ENCODE measurements at places on chromosomes 2 and 18. TPM values are rescaled to one million over a fixed set of nuclear protein-coding genes. Genes with fewer than 3 reads are reported as not detected.
A peak's percentile ranks its signal among the peaks of the same experiment; 100 is the strongest.

CFAP210 gene
- 5.5 TPM for polyA plus RNA-seq

GRCh38 chr2:234496835-234497593, at the start of gene ARL4C:
TSS of gene ARL4C (minus strand) at chr2:234497081. CDS start at chr2:234496586, 495 bp downstream.
- DNase-seq: peak; percentile 72

- no peak for DNase-seq
These were observed 98.5 kb upstream of the KCTD1 start for GRCh38 chr18:26646901-26647300.

GPAT2 gene
- polyA plus RNA-seq: 2.8 TPM

- DNase-seq: no peak
These were observed 707.8 kb downstream of the DSC3 start for GRCh38 chr18:30334781-30335180.

RIF1 gene
- polyA plus RNA-seq: 47.6 TPM

- DNase-seq: no peak
These were observed 6.3 kb downstream of the KIAA2012 start for GRCh38 chr2:202079310-202079709.

DNA sequence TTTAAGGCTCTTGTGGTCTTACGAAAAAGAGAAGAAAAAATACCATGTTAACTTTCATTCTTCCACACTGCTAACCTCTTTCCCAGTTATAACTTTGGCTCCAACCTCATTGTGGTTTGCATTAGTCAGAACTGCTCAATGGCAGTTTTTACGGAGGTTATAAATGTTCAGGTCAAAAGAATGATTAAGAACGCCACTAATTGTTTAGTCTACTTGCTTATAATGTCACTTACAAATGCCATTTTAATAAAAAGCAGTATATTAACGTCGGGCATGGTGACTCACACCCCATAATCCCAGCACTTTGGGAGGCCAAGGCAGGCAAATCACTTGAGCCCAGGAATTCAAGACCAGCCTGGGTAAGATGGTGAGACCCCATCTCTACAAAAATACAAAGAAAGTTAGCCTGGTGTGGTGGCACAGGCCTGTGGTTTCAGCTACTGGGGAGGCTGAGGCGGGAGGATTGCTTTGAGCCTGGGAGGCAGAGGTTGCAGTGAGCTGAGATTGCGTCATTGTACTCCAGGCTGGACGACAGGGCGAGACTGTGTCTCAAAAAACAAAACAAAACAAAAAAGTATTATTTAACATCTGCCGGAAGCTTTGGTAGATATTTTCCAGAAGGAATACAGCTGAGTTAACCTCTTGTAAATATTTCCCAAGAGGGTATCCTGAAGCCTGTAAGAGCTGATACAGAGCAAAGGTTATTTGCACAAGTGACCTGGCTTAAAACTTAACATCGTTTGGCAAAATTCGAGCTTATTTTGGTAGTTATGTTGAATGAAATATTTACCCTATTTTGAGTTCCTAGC, 5.1 kb downstream of the AGPS start:
- no peak for DNase-seq

DNA sequence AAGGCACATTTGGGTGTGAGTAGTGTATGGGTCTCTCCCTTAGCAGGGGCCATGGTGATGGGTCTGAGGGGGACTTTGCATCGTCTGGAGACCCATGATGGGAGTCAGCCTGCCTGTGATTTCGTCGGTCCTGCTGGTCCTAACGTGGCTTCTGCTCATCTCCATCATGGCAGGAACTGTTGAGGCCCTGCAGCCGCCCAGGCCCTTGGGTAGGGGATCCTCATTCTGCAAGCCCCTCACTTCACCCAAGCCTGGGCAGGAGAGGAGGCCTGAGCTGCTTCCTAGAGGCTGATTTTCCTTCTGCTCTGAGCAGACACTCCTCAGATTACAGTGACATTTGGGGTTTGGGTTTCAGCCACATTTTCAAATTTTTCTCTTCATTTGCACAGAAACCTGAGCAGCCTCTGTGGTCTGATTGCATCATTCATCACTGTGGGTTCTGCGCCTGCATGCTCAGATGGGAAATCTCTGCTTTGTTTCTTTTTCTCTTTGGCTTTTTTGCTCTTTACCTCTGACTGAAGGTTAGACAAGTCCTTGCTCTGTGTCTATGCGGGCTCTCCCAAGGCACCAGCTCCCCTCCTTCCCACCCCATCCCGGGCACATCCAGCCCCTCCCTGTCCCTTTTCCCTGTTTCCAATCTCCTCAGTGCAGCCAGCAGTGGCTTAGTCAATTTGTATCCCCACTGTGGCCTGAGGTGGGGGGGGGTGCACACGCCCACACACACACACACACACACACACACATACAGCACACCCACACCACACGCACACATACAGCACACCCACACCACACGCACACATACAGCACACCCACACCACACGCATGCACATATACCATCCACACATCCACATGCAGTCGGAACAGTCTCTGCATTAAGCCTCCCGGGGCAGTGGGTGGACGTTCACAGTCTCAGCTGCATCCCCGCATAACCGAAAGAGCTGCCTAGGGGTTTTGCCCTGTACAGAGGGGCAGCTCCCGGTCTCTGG, 305.4 kb upstream of the HS6ST1 start:
- DNase-seq: no peak

SKA1 gene
- 7.7 TPM for polyA plus RNA-seq

GRCh38 chr2:146312899-146313298, 1531.9 kb upstream of the ACVR2A start:
- no peak for DNase-seq

DNA sequence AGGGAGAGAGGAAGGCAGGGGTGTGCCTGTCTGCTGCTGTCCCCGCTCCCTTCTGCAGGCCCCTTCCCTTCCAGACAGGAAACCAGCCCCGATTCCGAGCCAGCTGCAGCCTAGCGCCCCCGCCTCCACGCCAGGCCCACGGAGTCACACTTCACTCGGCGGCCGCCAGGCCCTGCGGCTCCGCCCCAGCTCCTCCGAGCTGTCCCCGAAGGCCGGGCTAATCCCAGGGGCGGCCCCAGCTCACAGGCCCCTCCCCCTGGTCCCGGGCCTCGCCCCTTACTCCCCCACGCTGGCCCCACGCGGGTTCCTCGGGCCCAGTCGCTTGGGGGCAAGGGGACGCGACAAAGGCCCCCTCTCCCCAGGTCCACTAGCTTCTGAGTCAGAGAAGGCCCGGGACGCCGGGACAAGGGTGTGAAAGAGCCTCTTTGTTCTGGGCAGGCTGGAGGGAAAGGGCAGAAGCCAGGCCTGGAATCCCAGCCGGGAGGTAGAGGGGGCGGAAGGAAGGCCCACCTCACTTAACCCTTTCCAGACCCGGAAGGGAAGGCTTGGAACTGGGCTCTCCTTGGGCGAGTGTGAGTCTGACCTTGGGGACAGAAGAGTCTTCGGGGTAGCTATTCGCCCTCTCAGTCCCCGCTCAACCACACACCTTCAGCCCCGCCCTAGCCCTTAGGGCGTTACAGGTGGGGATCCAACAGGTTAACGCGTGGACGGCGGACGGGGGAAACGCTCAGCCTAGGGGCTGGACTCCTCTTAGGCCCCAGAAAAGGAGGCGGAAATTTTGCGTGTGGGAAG, 1.2 kb downstream of the RTKN start:
- peak; percentile 92 for DNase-seq

DNA sequence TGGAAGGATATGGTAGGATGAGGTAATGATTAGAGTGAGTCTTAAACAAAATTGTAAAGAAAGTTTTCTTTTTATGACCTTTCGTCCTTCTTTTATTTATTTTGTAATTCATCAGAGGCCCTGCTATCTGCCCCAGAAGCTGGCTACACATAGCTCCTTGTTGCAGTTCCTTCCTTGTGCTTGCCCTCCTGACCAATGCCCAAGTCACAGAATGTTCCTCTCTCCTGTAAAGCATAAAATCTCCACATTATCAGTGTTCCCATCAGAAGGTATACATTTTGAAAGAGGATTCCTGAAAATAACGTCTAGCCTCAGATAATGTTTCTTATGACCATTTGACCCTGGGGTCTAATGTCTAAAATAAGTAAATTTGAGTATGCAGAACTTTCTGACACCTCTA, 78.3 kb downstream of the RND3 start:
- no peak for DNase-seq

DNA sequence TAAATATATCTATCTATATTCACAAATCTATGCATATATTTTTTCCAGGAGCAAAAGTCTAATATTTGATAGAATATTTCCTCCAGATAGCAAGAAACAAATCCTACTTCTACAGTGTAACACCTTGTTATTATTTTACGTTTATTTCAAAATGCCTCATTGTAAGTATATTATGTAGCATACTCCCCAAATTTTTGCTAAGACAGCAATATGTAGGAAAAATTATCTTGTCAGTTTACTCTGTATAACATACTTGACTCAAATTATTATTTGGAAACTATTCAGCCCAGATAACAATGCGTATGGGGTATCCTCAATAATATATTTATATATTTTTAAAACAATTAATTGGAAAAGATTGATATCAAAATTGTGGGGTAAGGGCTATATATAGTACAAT, 313.2 kb downstream of the NR4A2 start:
- no peak for DNase-seq

DYSF gene
- 15.2 TPM for polyA plus RNA-seq

GRCh38 chr2:129801575-129801974, 177.9 kb upstream of the RAB6C start:
- no peak for DNase-seq

DNA sequence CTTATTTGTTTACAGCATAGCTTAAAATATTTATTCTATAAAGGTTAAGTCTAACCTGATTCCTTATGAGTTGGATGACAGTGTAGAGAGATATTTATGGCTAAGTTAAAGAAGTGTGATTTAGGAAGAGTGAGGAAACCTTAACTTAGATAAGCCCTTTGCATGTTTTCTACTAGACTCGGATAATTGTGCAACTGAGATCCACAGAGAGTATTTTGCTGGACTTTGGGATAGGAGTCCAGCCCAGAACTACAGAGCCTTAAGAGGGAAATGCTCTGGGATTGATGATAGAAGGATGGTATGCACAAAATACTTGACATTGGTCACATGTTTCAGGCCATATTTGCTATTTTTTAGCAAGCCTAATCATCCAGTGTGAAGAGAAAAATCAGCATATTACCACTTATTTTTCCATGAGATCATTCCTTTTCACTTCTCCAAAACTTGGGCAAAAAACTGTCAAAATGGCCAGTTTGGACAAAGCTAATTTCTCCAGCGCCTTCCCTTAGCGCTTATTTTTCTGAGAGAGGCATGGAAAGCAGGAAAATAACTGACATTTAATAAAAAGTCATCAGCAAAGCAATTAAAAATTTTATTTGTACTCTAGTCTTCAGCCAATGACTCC, 3.1 kb downstream of the CD28 start:
- no peak for DNase-seq

- no peak for DNase-seq
These were observed 2.5 kb downstream of the PSTPIP2 start for GRCh38 chr18:46069524-46069923.

DNA sequence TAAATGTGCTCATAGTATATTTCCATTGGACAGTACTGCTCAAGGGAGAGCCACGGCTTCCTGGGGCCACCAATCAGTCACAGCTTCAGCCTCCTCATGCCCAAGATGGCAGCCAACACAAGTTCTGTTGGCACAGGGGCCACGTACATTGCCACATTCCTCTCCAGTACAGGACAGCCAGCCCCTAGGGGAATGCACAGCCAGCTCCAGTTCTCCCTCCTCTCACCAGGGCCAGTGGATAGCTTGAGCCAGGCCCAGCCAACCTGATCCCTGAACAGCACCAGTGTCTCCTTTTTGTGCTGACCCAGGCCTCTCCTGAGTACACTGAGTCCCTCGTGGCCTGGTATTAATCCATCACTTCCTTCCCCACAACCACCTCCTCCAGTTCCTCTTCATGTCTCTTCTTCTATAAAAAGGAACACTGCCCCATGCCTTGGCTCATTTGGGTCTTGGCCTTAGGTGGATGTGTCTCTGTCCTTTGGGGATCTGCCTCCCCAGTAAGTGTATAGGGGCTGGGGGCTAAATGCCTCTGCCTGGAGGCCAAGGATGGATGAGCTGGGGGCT, 168.7 kb downstream of the TNS1 start:
- DNase-seq: no peak

LONRF2 gene
- polyA plus RNA-seq: 2.8 TPM

GRCh38 chr18:56495884-56496283, 142.5 kb downstream of the TXNL1 start:
- no peak for DNase-seq

Measured in renal cortex interstitium (tissue), 15 donors.